GM23338 (cell line): ENCODE measurements at places on chromosomes 13 and 19. TPM values are rescaled to one million over a fixed set of nuclear protein-coding genes. Genes with fewer than 3 reads are reported as not detected.

ZNF208 gene
- not detected in 2 replicates for polyA plus RNA-seq

GRCh38 chr19:4889034-4889815 lies 13.5 kb downstream of the ARRDC5 start:
- no peak for DNase-seq

DNA sequence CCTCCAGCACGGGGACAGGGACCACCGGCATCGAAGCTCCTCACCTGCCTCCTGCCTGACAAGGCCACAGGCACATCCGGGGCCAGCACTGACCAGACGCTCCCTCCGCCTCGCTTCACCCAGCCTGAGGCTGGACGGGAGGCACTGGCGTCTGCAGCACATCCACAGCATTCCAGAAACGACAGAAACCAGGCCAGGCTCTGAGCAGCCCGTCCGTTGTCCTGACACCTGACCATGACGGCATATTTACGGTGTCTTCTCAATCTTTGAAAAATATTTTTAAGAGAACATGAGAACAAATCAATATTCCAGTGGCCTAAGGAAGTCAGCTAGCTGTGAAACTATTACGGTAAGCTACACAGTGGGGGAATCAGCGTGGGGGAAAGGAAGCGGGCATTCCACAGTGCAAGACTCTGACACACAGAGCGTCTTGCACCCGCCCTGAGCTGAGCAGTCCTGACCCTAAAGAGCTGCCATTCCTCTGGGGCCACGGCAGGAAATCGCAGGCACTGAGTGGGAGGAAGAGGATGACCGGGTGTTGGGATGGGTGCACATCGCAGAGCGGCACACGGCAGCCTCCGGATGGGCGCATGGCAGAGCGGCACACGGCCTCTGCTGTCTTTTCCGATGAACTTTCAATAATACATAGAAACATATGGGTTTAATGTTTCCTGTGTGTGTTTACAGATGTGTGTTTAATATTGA lies 26.8 kb downstream of the RASA3 start:
- no peak for DNase-seq

DNA sequence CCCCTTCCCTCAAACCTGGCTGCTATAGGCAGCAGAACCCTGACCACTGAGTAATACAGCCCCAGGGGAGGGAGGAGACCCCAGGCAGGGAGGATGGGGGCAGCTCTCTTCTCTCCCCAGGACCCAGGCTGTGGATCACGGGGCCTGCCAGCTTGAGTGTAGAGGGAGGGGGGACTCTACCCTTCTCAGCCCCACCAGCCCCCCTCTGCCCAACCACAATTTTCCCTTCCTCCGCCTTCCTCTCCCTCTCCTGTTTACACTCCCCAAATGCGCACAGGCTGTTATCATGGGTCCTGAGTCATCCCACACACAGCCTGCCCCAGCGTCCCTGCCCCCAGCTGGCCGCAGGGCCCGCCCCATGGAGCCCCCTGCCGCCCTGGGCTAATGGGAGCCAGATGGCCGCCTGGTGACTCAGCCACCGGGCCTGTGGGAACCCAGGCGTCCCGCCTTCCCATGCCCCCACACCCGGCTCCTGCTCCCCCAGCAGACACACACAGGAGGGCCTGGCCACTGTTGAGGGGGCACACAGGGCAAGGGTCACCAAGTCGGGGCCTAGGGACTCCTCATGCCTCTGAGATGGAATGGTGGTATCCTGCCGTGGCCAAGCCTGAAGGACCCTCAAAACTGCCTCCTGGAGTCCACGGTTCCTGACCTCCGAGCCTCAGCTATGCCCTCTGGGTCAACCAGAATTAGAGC lies 13.6 kb downstream of the CCDC97 start:
- DNase-seq = peak; percentile 37

- DNase-seq = no peak
These were observed 49.6 kb upstream of the RAP2A start for GRCh38 chr13:97384371-97384770.

DNA sequence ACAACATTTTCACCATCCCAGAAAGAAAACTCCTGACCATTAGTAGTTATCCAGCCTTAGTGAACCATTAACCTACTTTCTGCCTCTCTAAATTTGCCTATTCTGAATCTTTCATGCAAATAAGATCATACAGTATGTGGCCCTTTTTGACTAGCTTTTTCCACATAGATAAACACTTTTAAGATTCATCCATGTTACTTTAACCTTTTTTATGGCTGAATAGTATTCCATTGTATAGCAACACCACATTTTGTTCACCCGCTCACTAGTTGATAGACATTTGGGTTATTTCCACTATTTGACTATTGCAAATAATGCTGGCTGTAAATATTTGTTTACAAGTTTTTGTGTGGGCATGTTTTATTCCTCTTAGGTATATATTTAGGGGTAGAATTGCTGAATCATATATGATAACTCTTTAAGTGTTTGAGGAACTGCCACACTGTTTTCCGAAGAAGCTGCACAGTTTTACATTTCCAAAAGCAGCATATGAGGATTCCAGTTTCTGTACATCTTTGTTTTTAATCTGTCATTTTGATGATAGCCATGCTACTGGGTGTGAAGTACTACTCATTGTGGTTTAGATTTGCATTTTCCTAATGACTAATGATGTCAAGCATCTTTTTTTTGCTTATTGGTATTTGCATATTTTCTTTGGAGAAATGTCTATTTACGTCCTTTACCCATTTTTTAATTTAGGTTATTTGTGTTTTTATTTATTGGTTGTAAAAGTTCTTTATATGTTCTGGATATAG lies 17.1 kb downstream of the COG6 start:
- DNase-seq = no peak

FAAP24 gene
- 2.9 and 3.1 TPM in 2 replicates for polyA plus RNA-seq

ATP4A gene
- polyA plus RNA-seq = 0.61 and 1.0 TPM in 2 replicates

CXCL17 gene
- 0.39 TPM in 1 of 2 replicates, not detected in the other for polyA plus RNA-seq

C1QTNF9B gene
- polyA plus RNA-seq = 0.19 and 0.27 TPM in 2 replicates

DKKL1 gene
- polyA plus RNA-seq = 2.9 and 3.6 TPM in 2 replicates

ERICH4 gene
- polyA plus RNA-seq = not detected in 2 replicates

ZNF726 gene
- 0.48 TPM in 1 of 2 replicates, not detected in the other for polyA plus RNA-seq

GRCh38 chr19:28985201-28985600 lies 227.8 kb downstream of the UQCRFS1 start:
- no peak for DNase-seq

DNA sequence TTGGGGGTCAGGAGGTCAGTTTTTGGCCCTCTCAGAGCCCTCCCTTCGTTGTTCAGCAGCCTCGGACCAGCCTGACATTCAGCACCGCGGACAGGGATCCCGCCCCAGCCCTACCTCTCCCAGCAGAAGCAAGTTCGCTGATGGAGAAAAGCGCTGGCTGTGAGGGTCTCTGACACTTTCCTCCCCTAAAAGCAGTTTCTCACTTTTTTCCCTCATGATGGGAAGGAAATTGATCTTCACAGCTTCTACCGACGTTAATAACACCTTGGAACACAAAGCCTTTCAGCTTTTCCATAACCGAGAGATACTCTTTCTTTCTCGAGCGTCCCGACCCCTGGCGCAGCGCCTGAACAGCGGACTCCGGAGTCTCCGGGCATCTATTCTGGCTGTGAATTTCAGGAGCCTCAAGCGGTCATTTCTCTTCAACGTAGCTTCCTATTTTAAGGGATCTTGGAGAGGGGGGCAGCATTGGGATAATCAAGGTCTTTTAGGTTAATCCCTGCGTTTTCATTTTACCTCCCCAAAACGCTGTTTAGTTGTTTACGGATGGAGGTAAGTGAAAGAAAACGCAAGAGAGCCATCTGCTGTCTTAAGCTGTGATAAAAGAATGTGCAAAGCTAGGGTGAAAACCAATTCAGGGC lies 467.2 kb downstream of the ITGBL1 start:
- peak; percentile 77 for DNase-seq

DNA sequence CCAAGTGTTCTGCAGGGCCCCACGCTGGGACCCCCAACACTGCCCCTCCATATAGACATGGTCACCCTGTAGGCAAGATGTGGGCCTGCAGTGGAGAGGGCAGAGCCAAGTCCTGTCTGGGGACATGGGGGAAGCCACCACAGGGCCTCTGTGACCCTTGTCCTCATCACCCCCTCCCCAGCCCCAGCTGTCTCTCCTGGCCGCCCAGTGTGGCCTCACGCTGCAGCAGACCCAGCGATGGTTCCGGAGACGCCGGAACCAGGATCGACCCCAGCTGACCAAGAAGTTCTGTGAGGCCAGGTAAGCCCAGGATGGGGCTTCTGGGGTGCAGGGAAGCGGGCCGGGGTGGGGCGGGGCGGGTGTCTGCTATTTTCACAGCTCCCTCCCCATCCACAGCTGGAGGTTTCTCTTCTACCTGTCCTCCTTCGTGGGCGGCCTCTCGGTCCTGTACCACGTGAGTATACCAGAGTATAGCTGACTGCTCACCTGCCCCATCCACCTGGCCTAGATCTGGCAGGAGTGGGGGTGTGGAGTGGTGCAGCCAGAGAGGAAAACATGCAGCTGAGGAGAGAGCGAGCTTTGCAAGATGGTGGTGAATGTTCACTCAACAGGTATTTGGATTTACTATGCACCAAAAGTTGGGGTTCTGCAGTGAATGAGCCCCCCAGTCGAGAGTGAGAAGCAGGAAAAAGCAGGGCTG lies 46.4 kb downstream of the CERS4 start:
- no peak for DNase-seq

MBD3L2B gene
- not detected in 2 replicates for polyA plus RNA-seq

GRCh38 chr19:8601796-8602195 lies 8.7 kb downstream of the ADAMTS10 start:
- no peak for DNase-seq

GRCh38 chr19:2360833-2361232 lies 768 bp downstream of the TMPRSS9 start:
- no peak for DNase-seq

ZNF556 gene
- polyA plus RNA-seq = not detected in 2 replicates

CEACAM3 gene
- not detected in 2 replicates for polyA plus RNA-seq

ANKLE1 gene
- polyA plus RNA-seq = 9.1 and 11.2 TPM in 2 replicates

DNA sequence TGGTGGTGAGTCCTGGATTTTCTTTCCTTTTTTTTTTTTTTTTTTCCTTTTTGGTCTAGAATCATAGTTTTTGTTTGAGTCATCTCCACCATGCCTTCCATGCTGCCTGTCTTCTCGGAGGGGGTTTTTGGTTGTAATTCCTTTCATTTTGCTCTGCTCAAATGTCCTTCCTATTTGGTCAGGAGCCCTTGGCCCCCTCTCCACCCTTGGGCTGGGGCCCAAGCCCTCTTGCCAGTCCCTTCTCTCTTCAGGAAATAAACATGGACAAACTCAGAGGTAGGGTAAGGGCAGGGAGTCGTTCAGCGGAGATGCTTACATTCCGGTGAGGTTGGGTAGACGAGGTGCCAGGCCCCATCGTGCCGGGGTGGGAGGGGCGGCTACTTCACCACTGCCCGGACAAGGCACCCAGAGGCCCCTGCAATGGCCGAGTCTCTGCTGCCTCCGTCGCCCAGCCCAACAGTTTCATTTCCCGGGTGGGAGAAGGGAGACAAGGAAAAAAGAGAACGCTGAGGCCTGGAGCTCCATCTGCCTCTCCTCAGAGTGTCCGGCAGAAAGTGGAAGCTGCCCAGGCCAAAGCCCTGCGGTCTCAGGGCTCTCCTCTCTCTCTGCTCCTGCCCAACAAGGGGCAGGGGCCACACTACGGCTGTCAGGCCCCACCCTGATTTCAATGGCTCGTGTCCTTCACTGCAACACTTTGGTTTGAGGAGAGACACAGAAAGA lies 12.7 kb downstream of the ZNF574 start:
- DNase-seq = no peak

EXOC3L2 gene
- 2.0 and 2.8 TPM in 2 replicates for polyA plus RNA-seq

DNA sequence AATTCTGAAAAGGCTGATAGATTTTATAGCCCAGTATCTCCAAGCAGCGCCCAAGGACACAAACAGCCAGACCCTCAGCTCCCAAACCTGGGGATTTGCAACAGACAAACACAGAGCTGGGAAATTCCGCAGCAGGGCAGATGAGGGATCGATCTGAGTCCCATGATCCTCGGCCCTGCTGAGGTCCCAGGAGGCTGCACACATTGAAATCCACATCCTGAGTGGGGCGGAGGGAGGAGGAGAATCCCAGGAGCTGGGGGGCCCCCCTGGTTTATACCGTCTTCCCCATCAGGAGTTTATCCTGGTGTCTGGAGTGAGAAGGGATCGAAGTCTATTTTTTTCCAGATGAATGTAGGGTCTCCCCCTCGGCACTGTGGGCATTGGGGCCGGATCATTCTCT lies 49.3 kb downstream of the GNG7 start:
- DNase-seq = no peak

GRCh38 chr19:38632476-38633213 lies 13.7 kb downstream of the EIF3K start:
- DNase-seq = no peak

- DNase-seq = no peak
These were observed 179.8 kb downstream of the RBM26 start for GRCh38 chr13:79226250-79226649.
